ENCODE measurements at places on chromosomes 7 and 10.

DNA sequence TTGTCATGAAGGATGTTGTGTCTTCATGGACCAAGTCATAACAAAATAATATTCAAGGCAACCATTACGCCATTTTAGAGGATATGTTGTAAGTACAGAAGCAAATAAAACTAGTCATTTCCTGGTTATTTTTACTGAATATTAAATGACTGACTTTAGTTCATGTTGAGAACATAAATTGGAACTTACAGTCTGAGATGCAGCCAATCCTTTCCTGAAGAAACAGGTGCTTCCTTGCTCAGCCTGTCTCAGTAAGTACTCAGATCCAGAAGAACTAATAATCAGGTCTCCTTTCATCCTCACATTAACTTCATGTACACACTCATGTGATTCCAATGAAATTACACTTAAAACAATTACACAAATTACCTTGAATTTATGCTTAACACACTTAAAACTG lies 12.3 kb downstream of the SEMA3A start:
- no peak for DNase-seq

- DNase-seq, result no peak
Measured at GRCh38 chr7:47383072-47383471, 198.8 kb downstream of the TNS3 start.

DNA sequence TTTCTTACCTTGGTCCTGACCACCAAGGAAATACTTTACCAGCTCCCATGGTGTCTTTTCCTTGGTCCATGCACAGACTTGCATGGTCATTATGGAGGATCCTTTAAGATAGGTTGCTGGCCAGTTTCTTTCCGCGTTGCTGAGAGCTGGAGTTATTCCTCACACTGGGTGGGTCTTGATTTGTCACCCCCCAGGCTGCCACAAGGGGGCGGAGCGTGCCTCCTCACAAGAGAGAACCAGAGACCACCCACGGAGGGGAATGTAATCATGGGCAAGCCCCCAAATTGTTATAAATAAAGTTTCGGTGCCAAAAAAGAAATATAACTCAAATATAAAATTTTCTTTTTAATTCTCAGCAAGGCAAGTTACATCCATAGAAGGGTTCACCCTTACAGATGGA lies 10.5 kb upstream of the TRIM24 start:
- DNase-seq, result peak; percentile 11

DNA sequence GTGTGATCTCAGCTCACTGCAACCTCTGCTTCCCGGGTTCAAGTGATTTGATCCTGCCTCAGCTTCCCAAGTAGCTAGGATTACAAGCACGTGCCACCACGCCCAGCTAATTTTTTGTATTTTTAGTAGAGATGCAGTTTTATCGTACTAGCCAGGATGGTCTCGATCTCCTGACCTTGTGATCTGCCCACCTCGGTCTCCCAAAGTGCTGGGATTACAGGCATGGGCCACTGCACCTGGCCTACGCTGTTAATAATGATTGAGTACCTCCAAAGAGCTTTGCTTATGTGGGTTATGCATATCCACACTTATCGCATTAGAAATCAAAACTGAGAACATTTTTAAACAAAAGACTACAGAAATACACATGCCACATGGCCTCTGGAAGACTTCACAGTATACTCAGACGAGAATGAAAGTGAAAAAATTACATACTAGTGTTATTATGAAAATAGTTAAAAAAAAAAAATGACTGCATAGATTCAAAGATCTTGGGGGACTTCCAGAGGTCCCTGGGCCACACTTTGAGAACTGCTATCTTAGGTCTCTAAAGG lies 25.4 kb downstream of the RPP38 start:
- DNase-seq, result no peak

DNA sequence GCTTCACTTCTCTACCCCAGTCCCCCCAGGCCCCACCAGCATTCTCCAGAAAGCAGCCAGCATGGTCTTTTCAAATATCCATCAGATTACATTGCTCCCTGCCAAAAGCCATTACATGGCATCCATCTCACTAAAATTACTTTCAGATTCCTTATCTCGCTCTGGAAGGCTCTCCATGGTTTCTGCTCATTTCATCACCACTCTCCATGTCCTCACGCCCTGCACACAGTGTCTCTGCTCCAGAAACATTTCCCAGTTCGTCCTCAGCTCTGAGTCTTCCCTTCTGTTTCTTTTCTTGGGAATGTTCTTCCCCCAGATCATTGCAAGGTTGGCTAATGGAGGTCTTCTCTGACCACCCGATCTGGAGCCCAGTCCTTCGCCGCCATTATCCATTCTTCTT lies 499.1 kb downstream of the KCNMA1 start:
- no peak for DNase-seq

DNA sequence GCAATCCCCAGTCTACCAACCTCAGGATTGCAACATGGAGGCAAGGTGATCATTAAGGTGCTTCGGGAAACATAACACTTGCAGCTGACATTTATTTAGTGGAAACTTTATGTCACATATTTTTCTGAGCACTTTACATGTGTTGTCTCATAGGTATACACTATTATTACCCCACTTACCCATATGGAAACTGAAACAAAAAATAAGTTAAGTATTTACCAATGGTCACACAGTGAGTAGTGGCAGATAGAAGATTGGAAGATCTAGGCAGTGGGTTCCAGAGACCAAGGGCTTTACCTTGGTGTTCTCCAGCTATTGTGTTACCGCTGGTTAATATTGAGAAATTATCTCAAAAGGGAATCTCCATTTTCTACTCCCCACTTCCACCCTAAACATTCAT lies 1279.1 kb upstream of the SORCS1 start:
- no peak for DNase-seq

DNA sequence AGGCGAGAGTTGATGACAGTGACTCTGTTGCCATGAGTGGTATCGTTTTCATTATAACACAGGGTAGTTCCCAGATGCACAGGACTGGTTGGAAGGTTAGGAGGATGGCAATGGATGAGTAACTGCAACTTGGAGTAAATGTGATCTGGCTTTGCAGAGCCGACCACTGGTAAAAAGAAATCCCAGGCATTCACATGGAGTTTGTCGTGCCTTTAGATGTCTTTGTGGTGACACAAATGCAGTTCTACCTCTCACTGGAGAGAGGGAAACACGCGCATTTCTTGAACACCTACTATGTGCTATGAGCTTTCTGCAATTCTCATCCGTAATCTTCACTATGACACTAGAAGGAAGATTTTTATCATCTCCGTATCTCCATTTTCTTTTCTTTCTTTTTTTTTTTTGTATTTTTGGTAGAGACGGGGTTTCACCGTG lies 1.7 kb upstream of the MNX1 start:
- DNase-seq, result no peak

All from activated T-cell treated with anti-CD3 and anti-CD28 coated beads for 24 hours (primary cell).